Activated T-cell treated with anti-CD3 and anti-CD28 coated beads for 4 hours (primary cell): ENCODE measurements at places on chromosomes 7 and 10.

- no peak for DNase-seq
These were observed 150.6 kb downstream of the SDK1 start for GRCh38 chr7:3451701-3452100.

- DNase-seq, result no peak
These were observed 11.6 kb downstream of the GCK start for GRCh38 chr7:44177570-44178131.

- DNase-seq, result no peak
These were observed 75.9 kb downstream of the NRBF2 start for GRCh38 chr10:63208986-63209385.

GRCh38 chr7:19144661-19145433 is at the start of gene FERD3L:
Gene FERD3L (minus strand): TSS chr7:19145421. CDS start chr7:19145362, 59 bp downstream.
- DNase-seq, result no peak

GRCh38 chr10:104563051-104563450 is 78.0 kb upstream of the SORCS3 start:
- no peak for DNase-seq

GRCh38 chr10:31701546-31701945 is 227.1 kb downstream of the ARHGAP12 start:
- DNase-seq, result no peak

DNA sequence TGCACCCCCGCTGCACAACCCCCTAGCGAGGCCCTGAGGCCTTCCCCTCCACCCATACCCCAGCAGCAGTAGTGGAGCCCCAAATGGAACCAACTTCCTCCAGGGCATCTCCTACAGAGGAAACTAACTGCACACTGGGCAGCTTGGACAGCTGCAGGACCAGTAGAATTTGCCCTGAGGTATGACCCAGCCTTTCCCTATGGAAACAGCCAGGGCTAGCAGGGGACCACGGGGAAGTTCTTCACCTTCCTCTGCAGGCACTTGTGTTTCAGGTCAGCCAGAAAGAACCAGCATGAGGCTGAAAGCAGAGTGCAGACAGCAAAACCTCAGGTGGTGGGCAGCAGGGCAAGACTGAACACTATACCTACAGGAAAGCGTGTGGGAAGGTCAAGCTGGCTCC is 5.7 kb upstream of the EEPD1 start:
- DNase-seq, result no peak
